Cortex of kidney (tissue), 1 donor: ENCODE measurements at places on chromosomes 12 and 14.

DNA sequence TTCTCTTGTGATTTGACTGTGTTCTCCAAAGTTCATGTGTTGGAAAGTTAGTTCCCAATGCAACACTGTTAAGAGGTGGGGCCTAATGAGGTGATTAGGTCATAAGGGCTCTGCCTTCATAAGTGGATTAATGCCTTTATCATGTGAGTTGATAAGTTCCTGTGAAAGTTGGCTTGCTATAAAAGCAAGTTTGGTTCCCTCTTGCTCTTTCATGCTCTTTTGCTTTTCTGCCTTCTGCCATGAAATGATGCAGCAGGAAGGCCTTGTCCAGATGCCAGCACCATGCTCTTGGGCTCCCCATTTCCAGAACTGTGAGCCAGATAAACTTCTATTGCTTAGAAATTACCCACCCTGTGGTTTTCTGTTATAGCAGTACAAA, 41.9 kb downstream of the SLC16A7 start:
- DNase-seq: no peak

GRCh38 chr12:53466640-53467039, 14.7 kb downstream of the PCBP2 start:
- no peak for DNase-seq

- no peak for DNase-seq
Measured at GRCh38 chr12:40123496-40123895, 17.6 kb upstream of the SLC2A13 start.

DNA sequence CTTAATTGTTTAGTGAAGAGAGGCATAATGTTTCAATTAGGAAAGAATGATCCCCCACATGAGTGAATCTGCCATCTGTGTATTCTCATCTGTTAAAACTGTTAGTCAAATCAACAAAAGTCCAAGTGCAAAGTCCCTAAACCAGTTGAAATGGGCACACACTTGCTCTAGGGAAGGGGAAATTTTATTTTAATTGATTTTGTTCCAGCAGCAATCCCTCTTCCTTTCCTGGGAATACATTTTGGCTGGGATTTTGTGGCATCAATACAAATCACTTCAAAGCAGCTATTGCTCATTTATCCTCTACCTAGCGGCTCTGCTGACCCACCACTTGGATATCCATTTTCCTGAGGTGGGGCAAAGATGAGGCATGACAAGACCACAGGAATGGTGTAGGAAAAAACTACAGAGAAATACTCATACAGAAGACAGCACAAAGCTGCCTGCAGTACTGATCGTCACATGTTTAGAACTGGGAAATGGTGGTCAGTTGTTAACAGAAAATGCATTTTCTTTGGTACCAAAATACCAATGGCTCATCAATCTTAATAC, 9.8 kb upstream of the SSTR1 start:
- no peak for DNase-seq

DNA sequence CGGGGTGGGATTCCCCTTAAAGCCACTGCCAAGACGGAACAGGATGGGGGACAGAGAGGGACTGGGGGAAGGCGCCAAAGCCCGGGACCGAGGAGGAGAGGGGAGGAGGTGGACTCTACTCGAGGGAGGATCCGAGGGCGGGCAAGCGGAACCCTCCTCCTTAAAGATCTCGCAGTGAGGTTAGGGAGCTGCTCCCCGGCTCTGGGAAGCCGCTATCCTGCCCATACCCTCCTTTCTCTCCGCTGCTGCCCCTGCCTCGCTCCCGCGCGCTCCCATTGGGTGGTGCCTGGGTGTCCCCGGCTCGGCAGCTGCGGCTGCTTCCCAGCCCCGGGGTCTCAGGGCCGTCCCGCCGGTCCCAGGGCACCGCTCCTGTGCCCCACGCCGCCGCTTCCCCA, 16.4 kb downstream of the KRT18 start:
- no peak for DNase-seq

DNA sequence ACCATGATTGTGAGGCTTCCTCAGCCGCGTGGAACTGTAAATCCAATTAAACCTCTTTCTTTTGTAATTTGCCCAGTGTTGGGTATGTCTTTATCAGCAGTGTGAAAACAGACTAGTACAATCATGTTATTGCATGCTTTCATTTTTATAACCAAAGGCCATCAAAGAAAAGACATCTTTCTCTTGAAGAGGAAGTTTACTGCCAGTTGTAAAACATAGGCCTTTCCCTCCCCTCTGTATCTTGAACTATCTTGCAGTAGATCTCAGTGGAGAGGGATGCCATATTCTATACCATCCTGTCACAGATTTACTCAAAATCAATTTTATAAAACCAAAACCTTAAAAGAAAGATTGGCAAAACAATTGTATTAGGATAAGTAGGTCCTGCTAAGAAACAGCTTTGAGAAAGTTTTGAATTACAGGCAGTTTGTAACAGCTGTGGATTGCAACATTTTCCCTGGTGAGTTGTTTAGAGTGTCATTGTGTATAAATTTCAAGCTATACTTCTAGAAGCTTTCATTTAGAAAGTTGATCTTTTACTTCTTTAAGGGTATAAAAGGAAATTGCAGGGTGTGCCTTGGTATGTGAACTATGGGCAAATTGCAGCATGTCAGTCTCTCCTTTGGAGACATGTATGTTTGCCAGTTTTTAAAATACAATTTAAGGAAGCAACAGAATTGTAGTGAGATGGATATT, 128.0 kb downstream of the ATP23 start:
- no peak for DNase-seq

GRCh38 chr14:65958664-65959562, 527.3 kb upstream of the CCDC196 start:
- no peak for DNase-seq

DNA sequence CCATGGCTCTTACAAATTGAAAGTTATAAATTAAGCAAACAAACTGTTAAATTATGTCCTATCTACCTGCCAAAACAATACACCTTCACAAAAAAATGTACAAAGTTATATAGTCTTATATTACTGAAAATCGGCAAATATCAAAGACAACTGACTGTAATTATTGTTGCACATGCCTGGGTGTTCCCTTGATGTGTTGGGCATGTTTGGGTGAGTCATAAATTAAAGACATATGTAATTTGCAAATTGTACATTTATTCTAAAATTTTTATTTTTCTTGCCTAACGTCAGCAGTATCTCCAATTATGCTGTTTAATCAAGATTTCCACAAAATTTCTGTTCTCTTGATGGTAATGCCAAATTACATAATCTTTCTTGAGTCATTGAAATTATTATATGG, 22.0 kb upstream of the SEL1L start:
- DNase-seq: no peak

GRCh38 chr12:92290350-92290695, 144.7 kb upstream of the BTG1 start:
- DNase-seq: no peak

- no peak for DNase-seq
Measured at GRCh38 chr14:28603606-28604005, 163.0 kb upstream of the FOXG1 start.

DNA sequence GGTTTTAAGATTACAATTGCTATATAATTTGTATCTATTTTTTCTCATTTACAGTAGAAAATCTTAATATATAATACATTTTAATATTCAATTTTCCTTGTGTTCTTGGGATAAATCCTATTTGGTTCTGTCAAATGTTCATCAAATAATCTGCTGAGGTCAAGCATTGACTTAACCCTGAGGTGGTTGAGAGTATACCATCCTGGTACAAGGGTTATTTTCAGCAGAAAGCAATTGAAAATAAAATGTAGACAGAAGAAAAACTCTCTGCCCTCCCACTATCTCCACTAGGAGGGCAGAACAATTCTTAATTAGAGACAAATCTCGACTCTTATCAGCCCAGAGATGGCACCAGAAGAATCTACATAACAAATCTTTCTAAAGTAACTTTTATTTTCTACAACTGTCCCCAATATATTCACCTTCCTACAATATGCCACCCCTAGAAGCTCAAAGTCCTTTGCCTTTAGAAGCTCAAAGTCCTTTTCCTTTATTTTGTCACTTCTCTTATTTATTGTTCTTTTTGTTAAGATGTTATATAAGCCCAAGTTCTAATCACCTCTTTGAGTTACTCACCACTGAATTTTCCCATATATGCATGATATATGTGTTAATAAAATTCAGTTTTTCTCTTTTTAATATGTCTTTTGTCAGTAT, 57.9 kb upstream of the ERGIC2 start:
- DNase-seq: no peak

GRCh38 chr12:6824901-6825381, 3.3 kb upstream of the P3H3 start:
- no peak for DNase-seq

DNA sequence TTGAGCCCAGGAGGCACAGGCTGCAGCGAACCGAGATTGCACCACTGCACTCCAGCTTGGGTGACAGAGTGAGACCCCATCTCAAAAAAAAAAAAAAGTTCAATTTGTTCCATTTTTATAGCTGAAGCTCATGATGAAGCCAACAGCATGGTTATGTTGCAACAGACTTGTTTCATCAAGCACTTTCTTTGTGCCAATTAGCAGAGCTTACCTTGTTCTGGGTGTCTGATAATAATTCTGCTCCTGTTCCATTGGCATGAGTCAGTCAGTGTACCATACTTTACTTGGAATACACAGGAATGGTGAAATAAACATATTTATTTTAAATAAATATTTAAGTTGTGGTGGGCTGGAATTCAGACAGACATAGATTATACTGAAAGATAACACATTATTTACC, 100.8 kb upstream of the DAAM1 start:
- no peak for DNase-seq

GRCh38 chr12:60415351-60415750, 819.5 kb downstream of the SLC16A7 start:
- no peak for DNase-seq

GRCh38 chr14:58669556-58670200, 31.9 kb downstream of the DACT1 start:
- no peak for DNase-seq

DNA sequence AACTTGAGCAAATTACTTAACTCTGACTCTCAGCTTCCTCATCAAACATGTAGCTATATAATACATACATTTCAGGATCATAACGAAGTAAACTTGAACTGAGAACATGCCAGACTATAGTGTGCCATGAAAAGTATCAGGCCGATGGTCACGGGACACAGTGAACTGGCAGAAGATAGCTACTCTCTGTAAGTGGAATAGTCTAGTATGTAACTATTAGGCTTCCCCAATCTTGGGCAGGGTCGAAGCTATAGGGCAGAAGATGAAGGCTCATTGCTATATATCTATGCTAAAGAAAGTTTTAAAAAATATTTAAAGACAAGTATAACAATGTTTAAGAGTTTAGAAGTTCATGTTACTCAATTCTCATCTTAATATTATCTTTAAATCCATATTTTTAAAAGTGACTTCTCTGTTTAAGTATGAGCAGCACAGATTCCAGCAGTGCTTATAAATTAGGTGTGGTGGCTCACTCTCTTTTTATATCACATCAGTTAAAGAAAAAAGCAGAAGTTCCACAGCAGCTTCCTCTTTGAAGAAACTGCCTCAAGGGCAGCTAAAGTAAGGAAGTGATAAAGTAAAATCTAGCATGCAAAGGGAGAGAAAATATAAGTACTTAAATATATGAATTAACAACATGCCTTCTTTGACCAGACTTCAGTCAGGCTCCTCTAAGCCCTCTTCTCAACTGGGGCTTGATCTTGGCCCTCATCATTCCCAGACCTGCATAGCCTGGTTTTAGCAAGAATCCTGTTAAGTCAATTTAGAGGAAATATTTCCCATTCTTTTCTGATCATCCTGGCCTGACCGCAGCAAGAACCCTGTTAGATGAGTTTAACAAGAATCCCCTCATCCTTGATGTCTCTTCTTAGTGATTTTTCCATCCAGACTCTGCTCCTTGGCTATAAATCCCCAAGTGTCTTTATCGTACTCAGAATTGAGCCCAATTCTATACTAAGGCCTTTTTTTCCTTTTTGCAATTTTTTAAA, 8.4 kb upstream of the GLIPR1 start:
- DNase-seq: no peak

DNA sequence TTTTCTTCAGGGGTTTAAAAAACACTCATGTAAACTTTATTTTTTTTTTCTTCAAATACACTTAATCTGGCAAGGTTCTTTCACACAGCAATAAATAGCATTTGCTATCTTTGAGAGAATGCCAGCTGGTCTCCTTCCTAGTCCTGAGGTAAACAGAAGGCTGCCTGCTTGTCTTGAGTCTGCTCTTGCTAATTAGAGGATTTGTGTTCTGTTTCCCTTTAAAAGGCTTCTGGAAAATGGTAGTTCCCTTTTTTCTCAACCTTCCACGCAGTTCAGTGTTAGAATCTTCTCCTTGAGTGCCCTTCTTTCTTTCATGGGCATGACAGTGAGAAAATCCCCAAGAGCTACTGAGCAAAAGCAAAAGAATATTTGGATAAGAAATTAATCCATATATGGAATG, 92.3 kb upstream of the DCN start:
- DNase-seq: no peak

DNA sequence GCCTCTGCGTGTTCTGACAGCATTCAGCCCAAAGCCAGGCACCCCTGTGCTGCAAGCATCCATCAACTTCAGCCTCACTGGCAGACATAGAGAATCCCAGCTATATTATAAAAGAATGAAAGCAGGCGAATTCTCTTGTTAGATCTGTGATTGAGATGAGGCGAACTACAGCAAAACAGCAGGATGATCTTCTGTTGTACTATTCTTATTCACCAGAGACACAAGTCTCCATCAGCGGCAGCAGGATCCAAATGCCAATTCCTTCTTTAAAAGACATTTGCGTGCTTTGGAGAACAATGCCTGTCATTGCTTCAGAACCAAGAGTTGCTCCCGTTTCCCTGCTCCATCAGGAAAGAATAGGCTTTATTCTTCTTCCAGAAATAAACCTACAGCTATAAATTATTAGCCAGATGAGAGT, 188.9 kb downstream of the SLC41A2 start:
- DNase-seq: no peak

- DNase-seq: no peak
Measured at GRCh38 chr12:31471051-31471450, 119.9 kb downstream of the DENND5B start.

DNA sequence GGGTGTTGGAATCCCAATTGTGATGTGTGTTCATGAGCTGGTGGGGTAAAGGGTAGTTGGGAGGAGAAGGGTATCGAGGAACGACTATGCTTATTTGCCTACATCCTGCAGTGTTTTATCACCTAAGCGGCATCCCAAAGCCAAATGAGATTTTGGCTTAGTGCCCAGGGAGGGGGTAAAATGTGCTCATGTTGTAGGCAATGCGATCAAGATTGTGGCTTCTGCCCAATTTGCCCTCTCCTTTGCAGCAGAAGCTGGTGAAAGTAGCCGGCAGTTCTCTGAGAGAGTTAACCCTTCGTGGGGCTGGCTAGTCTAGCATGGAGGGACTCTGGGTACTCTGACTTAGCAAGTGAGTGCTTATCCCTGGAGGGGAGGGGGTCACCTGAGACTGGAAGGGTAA, 753 bp downstream of the RPH3A start:
- DNase-seq: no peak

- no peak for DNase-seq
Measured at GRCh38 chr14:44339231-44339630, 167.9 kb downstream of the FSCB start.
